ENCODE measurements at places on chromosomes 16 and 17. TPM values are rescaled to one million over a fixed set of nuclear protein-coding genes. Genes with fewer than 3 reads are reported as not detected.

DNA sequence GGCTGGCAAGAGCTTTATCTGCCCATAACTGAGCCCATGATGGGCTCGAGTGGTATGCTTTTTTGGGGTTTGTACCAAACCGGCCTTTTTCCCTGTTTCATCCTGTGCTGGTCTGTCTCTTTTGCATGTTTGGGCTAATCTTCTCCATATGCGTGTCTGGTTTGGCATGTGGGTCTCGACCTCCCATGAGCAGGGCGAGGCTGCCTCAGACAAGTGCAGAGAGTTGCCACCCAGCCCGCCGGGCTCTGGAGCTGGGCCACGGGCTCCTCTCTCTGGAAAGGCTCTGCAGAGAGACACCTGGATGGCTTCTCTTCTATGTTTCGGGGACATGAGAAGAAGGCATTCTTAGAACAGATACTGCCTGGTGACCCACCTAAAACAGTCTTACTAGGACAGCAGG, 67.8 kb upstream of the TBX2 start:
- H3K27ac ChIP-seq: no peak overlapping the region
- H3K4me3 ChIP-seq: no peak overlapping the region
- no peak for DNase-seq

- no peaks in the 10 kb centered on the region for H3K4me1 ChIP-seq
- H3K36me3 ChIP-seq: no peaks in the 10 kb centered on the region
- no peak overlapping the region for H3K4me3 ChIP-seq
- no peak for DNase-seq
- H3K27me3 ChIP-seq: peaks cover 4% of the 10 kb centered on the region
- H3K27ac ChIP-seq: no peak overlapping the region
Observed at GRCh38 chr17:66950886-66951604, 13.5 kb upstream of the CACNG4 start.

DNA sequence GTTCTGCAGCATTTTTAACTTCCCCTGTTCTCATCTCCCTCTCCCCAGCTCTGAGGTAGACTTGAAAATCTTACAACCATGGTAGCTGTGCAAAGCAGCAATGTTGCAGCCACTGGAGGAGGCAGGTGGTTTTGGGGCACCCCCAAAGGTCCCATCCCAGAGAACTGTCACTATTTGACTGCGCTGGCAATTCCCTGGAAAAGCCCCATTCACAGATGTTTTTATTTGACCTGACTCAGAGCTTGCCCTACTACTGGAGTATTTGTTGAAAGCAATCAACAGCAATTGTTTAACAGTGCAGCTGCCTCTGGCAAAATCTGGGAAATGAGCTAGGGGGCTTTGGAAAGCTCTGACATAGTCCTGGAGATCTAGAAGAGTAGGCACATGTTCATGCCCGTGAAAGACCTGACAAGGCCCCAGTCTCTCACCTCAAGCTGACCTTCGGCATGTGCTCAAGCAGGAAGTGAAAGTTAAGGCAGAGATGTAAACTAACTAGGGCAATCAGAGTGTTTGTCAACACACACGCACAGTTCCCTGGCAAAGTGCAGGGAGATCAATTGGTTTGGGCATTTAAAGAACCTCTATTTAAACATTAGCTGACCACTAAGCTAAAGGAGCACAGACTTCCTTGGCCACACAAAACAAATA, 19.7 kb upstream of the PIK3R5 start:
- H3K4me1 ChIP-seq: peaks cover 11% of the 10 kb centered on the region
- no peak overlapping the region for H3K27ac ChIP-seq
- no peaks in the 10 kb centered on the region for H3K36me3 ChIP-seq
- no peak overlapping the region for H3K4me3 ChIP-seq

GRCh38 chr17:35313875-35314409, 59.5 kb downstream of the SLFN11 start:
- H3K4me3 ChIP-seq: peak overlapping the region; percentile 67
- H3K36me3 ChIP-seq: no peaks in the 10 kb centered on the region
- peak; percentile 85 for DNase-seq
- H3K27ac ChIP-seq: peak overlapping the region; percentile 86

DNA sequence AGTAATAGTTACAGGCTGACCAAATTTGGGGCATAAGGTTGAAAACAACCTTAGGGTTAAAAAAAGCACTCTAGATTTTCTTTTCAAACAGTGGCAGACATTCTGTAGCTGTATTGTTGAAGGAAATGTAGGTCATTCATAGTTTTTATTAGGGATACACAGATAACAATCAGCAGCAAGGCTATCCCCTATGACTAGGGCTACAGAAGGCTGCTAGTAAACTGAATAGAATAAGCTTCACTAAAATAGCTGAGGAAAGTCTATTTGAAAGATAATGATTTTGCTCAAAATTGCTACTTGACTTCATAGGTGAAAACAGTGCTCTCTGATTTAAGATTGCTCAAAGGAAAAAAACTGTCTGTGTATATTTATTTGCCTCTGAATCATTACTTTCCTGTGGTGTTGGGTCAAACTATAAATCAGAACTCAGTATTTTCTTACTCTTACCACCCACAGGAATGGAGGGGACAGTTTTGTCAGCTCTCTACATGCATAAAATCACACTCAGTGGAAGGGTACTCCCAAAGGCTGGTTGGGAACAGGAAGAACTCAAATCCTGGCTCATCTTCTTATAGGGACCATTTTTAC, 24.8 kb downstream of the RPGRIP1L start:
- H3K27ac ChIP-seq: no peak overlapping the region
- DNase-seq: no peak
- no peaks in the 10 kb centered on the region for H3K4me1 ChIP-seq
- no peak overlapping the region for H3K4me3 ChIP-seq
- no peaks in the 10 kb centered on the region for H3K36me3 ChIP-seq
- H3K27me3 ChIP-seq: no peaks in the 10 kb centered on the region

GRCh38 chr17:54892360-54892759, 8.3 kb upstream of the TOM1L1 start:
- H3K27me3 ChIP-seq: no peaks in the 10 kb centered on the region
- no peaks in the 10 kb centered on the region for H3K36me3 ChIP-seq
- no peak overlapping the region for H3K4me3 ChIP-seq
- no peak overlapping the region for H3K27ac ChIP-seq
- no peaks in the 10 kb centered on the region for H3K4me1 ChIP-seq

- no peak for DNase-seq
- H3K4me1 ChIP-seq: no peaks in the 10 kb centered on the region
- H3K4me3 ChIP-seq: no peak overlapping the region
- peaks cover 3% of the 10 kb centered on the region for H3K27me3 ChIP-seq
- no peaks in the 10 kb centered on the region for H3K36me3 ChIP-seq
Observed at GRCh38 chr16:1199347-1200013, 25.6 kb downstream of the TPSG1 start.

GRCh38 chr16:9053006-9053601, 38.3 kb upstream of the HAPSTR1 start:
- H3K36me3 ChIP-seq: no peaks in the 10 kb centered on the region
- no peaks in the 10 kb centered on the region for H3K4me1 ChIP-seq
- H3K27me3 ChIP-seq: no peaks in the 10 kb centered on the region
- DNase-seq: no peak

- H3K27me3 ChIP-seq: no peaks in the 10 kb centered on the region
- H3K27ac ChIP-seq: no peak overlapping the region
- H3K4me3 ChIP-seq: no peak overlapping the region
- no peak for DNase-seq
- H3K36me3 ChIP-seq: peaks cover 5% of the 10 kb centered on the region
Observed at GRCh38 chr17:82177761-82178498, 34.7 kb downstream of the CCDC57 start.

DNA sequence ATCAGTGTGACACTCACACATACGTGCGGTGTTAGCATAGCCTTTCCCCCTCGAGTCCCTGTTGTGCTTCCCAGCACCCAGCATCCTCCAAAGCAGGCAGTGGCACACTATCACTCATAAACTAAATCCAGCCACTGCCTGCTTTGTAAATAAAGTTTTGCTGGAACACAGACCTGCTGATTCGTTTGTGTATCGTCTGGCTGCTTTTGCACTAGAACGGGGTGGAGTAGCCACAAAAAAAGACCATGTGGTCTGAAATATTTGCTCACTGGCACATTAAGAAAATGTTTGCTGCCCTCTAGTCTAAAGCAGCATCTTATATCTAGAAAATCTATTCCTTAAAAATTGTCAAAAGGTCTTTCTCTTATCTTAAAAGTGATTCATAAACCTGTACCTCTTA, 341.2 kb upstream of the ZFHX3 start:
- no peaks in the 10 kb centered on the region for H3K36me3 ChIP-seq
- H3K27me3 ChIP-seq: no peaks in the 10 kb centered on the region
- no peak overlapping the region for H3K27ac ChIP-seq
- no peak for DNase-seq

GRCh38 chr17:79012563-79013134, 3.1 kb upstream of the CANT1 start:
- peaks cover 26% of the 10 kb centered on the region for H3K4me1 ChIP-seq
- H3K36me3 ChIP-seq: no peaks in the 10 kb centered on the region
- no peak for DNase-seq
- no peaks in the 10 kb centered on the region for H3K27me3 ChIP-seq

DNA sequence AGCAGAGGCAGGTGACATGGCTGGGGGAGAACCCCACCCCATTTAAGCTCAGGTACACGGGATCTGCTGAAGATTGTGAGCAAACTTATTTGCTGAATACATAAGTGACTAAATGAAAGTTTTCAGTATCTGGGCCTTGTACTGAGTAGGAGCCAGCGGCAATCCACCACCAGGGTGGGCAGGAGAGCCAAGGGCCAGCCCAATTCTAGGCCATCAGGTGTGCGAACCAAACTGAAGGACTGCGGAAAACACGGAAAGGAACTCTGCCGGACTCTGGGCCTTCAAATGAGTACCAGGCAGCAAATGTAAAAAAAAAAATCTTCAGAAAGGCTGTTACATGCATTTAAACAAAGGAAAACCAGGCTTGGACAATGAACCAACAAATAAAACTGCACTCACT, 19.7 kb downstream of the ARHGAP17 start:
- no peaks in the 10 kb centered on the region for H3K36me3 ChIP-seq
- peaks cover 100% of the 10 kb centered on the region for H3K4me1 ChIP-seq
- no peak for DNase-seq
- H3K4me3 ChIP-seq: no peak overlapping the region
- no peak overlapping the region for H3K27ac ChIP-seq

DNA sequence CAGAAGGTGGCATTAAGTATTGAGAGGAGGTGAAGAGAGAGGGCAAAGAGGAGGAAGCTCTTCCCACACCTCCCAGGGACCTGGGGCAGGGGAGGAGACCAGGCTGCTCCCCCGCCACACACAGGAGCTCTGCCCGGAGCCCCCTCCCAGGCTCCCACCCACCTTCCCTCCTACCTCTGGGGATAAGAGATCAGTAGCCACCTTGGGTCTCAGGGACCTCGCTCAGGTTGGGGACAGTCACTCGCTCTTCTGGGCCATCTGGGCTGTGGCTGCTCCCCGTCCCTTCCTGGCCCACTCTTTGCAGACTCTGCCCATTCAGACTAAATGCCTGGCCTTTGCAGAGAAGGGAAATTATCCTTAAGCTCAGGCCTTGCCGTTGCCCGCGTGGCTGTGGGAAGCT, 14.9 kb upstream of the C16orf74 start:
- H3K27ac ChIP-seq: no peak overlapping the region
- H3K4me1 ChIP-seq: peaks cover 10% of the 10 kb centered on the region
- H3K27me3 ChIP-seq: no peaks in the 10 kb centered on the region
- DNase-seq: no peak

- H3K4me1 ChIP-seq: peaks cover 5% of the 10 kb centered on the region
- H3K27me3 ChIP-seq: no peaks in the 10 kb centered on the region
- no peak for DNase-seq
- H3K27ac ChIP-seq: no peak overlapping the region
- H3K4me3 ChIP-seq: no peak overlapping the region
Observed at GRCh38 chr16:83768986-83769385, 38.8 kb upstream of the HSBP1 start.

- H3K27me3 ChIP-seq: no peaks in the 10 kb centered on the region
- no peak overlapping the region for H3K27ac ChIP-seq
- H3K36me3 ChIP-seq: no peaks in the 10 kb centered on the region
- no peak for DNase-seq
- no peaks in the 10 kb centered on the region for H3K4me1 ChIP-seq
- H3K4me3 ChIP-seq: no peak overlapping the region
Observed at GRCh38 chr16:62046801-62047200, 10.6 kb upstream of the CDH8 start.

DNA sequence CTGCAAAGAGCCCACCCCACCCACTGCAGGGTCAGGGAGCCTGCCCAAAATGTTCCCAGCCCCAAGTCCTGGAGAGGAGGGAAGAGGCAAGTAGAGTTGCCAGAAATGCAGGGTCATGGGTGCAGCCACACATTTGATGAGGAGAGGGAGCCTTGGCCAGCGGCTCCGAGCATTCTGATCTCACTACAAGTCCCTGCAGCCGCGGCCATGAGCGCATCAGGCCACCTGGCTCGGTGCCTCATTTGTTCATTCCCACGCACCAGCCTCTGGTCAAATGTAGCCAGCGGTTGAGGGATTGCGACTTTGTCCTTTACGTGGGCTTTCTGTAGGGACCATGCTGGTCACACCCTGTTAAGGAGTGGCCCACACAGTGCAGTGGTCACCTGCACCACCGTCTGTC, 48.7 kb downstream of the PGS1 start:
- no peak overlapping the region for H3K4me3 ChIP-seq
- H3K36me3 ChIP-seq: peaks cover 90% of the 10 kb centered on the region
- peaks cover 5% of the 10 kb centered on the region for H3K4me1 ChIP-seq
- H3K27me3 ChIP-seq: no peaks in the 10 kb centered on the region
- no peak overlapping the region for H3K27ac ChIP-seq

DNA sequence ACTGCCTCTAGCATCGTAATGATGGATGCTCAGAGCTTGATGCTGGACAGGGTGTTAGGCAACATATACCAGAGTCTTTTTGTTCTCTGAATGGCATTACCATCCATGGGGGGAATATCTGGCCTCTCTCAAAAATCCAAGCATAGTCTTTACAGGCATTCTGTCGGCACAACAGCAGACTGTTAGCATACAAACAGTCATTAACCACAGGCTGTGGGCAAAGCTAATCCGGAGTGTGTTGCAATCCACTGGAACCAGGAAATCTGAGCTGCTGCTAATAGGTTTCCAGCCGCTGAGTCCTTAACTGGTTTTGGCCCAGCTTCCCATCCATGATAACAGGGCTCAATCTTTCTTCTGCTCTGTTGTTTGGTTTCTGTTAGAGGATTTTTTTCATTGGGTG, 371.9 kb downstream of the HS3ST3B1 start:
- no peaks in the 10 kb centered on the region for H3K4me1 ChIP-seq
- DNase-seq: no peak
- H3K4me3 ChIP-seq: no peak overlapping the region
- no peaks in the 10 kb centered on the region for H3K36me3 ChIP-seq

GRCh38 chr16:57023541-57024249, 34.3 kb downstream of the NLRC5 start:
- H3K27me3 ChIP-seq: no peaks in the 10 kb centered on the region
- DNase-seq: peak; percentile 73
- H3K27ac ChIP-seq: no peak overlapping the region

- H3K36me3 ChIP-seq: peaks cover under 1% of the 10 kb centered on the region
- H3K27me3 ChIP-seq: no peaks in the 10 kb centered on the region
Observed at GRCh38 chr17:21152731-21153130, 26.0 kb downstream of the DHRS7B start.

GRCh38 chr17:57724026-57724728, 20.9 kb downstream of the CCDC182 start:
- H3K4me3 ChIP-seq: no peak overlapping the region
- no peaks in the 10 kb centered on the region for H3K27me3 ChIP-seq
- DNase-seq: no peak
- no peak overlapping the region for H3K27ac ChIP-seq

C17orf100 gene
- 2.8 TPM for total RNA-seq

FAAP100 gene
- total RNA-seq: 52.0 TPM

CBFA2T3 gene
- total RNA-seq: 56.3 TPM

ZP2 gene
- not detected for total RNA-seq

HAS3 gene
- total RNA-seq: 0.85 TPM

TOP3A gene
- 60.1 TPM for total RNA-seq

NOXO1 gene
- total RNA-seq: 0.49 TPM

ITGB4 gene
- total RNA-seq: 83.9 TPM

VPS35 gene
- total RNA-seq: 68.1 TPM

UBE2O gene
- 24.1 TPM for total RNA-seq

CCL22 gene
- total RNA-seq: 0.66 TPM

CCDC144A gene
- total RNA-seq: 11.8 TPM

NOG gene
- not detected for total RNA-seq

KRTAP3-2 gene
- not detected for total RNA-seq

ZNF689 gene
- total RNA-seq: 14.6 TPM

Data from spleen (tissue), 13 donors.